ENCODE measurements at places on chromosomes 12 and 14.
A peak's percentile ranks its signal among the peaks of the same experiment; 100 is the strongest.

DNA sequence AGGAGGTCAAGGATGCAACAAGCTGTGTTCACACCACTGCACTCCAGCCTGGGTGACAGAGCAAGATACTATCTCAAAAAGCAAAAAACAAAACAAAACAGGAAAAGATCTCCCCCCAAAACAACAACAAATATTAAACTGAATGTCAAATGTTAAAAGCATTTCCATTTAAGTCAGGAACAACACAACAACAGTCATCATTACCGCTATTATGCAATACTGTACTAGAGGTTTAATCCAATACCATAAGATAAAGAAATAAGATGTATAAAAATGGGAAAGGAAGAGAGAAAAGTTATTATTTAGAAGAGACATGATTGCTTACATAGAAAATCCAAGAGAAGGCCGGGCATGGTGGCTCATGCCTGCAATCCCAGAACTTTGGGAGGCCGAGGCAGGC is 36.6 kb downstream of the FERMT2 start:
- DNase-seq = no peak

DNA sequence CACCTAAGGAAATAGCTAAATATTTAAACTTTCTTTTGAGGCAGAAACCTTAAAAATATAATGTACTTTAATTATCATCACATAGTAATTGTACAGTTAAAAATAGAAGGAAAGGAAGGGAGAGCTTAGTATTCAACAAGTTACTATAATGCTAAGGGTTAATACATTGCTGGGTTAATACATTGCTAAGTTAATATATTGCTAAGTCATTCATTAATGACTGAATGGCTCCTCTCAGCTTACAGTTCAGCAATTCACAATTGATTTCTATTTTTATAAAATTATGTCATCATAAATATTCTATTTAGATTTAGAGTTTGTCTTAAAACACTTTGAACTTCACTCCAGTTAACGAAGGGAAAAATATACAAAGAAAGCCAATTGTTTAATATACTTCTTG is 207.9 kb downstream of the BMP4 start:
- no peak for DNase-seq

GRCh38 chr12:66602483-66603143 is 76.3 kb downstream of the GRIP1 start:
- no peak for DNase-seq

GRCh38 chr12:76103958-76104357 is 19.5 kb upstream of the NAP1L1 start:
- DNase-seq = no peak

- DNase-seq = no peak
Observed at GRCh38 chr14:102086709-102086971, 204 bp downstream of the HSP90AA1 start.

GRCh38 chr14:24079491-24080141 is 8.3 kb downstream of the CPNE6 start:
- no peak for DNase-seq

- no peak for DNase-seq
Observed at GRCh38 chr12:131089531-131090273, 136.0 kb downstream of the ADGRD1 start.

GRCh38 chr12:563250-563781 is 99.9 kb downstream of the NINJ2 start:
- peak; percentile 38 for DNase-seq

GRCh38 chr12:16062611-16063010 is 151.5 kb downstream of the DERA start:
- no peak for DNase-seq

DNA sequence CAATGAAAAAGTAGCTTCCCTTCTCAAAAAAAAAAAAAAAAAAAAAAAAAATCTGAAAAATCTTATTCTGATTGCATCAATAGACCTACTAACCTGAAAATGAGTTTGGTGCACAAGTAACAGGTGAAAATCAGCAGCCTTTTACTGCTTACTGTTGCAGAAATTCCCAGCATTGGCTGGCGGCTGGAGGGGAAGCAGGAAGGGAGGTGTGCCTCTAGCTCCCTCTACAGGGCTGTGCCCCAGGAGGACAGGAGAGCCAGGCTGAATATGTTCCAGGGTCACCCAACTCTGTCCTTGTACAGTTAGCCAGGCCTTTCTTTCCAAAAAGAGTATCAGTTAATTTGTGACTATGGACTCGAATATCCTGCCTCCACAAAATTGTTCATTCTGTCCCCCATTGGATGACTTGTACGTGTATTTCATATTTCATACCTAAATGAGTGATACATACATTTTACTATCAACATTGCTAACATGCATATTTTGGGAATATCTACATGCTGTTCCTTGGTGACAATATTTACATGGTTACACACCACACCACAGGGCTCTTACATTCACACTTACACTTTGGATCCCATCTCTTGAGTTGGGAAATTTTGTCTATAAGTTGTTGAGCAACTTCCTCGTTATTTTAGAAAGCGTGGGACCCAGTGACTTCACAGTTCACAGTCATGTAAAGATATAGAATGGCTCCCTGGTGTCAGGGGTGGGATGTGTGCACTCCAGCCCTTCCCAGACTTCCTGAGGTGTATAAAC is 124.8 kb downstream of the SAMD4A start:
- peak; percentile 20 for DNase-seq

- DNase-seq = no peak
Observed at GRCh38 chr14:31268216-31268615, 60.6 kb upstream of the HECTD1 start.

DNA sequence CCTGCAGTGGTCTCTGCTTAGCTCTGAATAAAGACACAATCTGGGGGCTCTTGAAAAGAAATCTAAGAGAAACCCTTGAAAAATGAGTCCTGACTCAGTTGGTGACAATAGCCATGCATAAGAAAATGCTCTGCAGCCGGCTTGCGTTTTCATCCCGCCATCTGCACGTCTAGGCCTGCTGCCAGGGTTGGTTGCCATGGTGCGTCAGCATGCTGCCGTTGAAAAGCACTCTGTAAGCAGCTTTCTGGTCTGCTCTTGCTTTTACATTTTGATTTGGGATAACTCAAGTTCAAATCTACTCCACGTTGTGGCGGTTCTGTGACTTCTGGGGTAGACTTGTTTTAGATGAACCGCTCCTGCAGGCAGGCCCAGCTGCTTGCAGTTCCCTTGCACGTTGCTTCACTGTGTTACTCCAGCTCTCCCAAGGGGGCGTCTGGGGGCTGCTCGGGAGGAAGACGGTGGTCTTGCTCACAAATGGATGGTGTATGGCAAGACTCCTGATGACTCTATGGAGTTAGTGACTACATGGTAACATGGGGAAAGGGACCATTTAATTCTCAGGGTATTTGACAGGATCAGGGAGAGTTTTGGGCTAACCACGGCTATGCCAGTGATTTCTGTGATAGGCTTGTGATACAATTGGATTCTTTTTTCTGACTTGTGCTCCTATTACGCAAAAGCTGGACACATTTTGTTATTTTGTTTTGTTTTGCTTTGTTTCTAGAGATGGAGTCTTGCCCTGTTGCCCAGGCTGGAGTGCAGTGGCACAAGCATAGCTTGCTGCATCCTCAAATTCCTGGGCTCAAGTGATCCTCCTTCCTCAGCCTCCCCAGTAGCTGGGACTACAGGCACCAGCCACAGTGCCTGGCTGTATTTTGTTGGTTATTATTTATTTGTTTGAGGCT is 15.8 kb downstream of the WNT5B start:
- no peak for DNase-seq

GRCh38 chr14:71399057-71399487 is 491.8 kb downstream of the PCNX1 start:
- DNase-seq = no peak

- DNase-seq = no peak
Observed at GRCh38 chr12:106645465-106646330, 62.9 kb downstream of the RFX4 start.

DNA sequence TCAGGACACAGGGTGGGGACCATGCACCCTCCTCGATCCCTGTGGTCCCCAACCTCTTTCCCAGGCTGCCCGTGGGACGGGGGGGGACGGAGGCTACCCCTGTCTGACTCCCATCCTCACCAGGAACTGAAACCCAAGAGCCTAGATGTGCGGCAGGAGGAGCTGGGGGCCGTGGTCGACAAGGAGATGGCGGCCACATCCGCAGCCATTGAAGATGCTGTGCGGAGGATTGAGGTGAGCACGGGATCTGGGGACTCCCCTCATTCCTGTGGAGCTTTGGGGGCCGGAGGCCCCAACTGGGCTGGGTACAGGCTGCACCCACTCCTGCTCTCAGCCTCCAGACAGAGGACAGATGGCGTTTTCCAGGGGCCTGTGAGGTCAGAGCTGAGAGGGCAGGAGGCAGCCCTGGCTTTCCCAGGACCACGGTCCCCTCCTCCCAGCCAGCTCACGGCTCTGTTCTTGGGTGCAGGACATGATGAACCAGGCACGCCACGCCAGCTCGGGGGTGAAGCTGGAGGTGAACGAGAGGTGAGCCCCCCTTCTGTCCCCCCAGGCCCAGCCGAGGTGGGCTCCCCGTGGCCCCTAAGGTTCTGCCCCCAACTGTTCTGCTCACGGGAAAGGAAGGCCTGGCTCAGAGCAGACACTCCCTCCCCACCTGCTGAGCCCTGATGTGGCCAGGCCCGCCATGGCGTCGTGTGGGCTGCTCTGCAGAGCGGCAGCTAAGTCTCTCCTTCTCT is 24.2 kb downstream of the HIP1R start:
- DNase-seq = no peak

- DNase-seq = no peak
Observed at GRCh38 chr14:28057359-28058296, 709.0 kb upstream of the FOXG1 start.

DNA sequence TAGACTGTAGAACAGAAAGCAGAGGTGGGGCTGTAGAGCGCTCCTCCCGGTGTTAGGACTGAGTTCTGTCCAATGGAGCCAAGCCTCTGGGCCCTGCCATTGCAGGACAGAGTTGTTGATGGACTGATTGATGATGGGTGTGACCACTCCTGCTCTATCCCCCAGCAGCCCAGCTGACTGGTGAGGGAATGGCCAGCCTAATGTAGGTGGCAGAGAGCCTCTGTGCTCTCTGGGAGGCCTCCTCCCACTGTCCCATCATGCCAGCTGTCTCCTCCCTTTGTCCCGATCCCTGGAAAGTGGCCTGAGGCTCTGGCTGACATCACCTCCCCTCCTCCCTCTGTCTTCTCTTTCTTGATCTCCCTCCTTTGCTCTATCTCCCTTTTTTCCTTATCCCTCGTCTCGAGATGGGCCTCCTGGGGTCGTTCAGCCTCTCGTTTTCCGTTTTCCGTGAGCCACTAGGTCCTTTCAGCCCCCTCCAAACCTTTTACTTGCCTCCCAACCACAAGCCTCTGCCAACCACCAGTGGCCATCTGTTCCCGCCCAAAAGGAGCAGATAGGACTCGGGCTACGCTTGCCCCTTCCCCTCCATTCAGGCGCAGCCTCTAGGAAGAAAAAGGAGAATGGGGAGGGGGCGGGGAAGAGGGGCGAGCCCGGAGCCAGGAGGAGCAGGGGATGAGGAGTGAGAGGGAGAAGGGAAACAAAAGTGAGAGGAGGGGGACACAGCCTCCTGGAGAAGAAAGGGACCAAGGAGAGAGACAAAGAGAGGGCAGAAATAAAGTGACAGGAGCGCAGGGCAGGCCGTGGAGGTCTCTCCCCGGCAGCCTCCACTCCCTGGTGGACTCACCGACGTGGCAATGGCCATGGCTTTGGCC is 572 bp downstream of the EFS start:
- DNase-seq = no peak

GRCh38 chr12:54032086-54032619 is 697 bp upstream of the HOXC5 start:
- DNase-seq = no peak

GRCh38 chr14:97975216-97975615 is 1178.0 kb downstream of the VRK1 start:
- no peak for DNase-seq

DNA sequence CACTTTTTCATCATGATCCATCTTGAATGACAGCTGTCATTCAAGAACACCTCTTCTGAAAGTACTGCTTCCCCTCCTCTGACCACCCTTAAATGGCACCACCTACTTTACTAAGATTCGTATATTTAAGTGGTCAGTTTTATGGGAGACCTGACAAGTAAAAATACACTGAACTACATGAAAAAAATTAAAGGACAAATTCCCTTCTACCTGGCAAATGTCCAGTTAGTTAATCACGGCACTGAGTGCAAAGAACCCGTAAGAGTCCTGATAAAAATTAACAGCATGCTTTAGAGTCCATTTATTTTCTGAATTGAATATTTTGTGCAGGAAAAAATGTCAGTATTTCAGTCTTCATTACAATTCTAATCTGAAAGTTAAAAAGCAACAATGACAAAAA is 48.7 kb downstream of the SETD3 start:
- DNase-seq = no peak

DNA sequence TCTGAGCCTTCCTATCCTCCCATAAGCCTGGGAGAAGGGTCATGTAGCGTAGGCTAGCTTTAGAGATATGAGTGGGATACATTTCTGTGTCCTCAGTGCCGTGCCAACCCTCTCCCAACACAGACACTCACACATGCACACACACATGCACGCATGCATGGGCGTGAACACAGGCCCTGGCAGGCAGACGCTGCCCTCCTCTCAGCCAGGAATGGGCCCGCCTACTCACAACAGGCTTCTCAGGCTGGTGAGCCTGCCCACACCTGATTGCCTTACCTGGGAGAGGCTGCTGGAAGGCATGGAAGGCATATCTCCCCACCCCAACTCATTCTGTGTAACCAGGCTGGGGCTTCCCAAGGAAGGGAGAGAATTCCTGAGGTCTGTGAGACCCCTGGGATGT is 12.8 kb upstream of the ACVR1B start:
- no peak for DNase-seq

DNA sequence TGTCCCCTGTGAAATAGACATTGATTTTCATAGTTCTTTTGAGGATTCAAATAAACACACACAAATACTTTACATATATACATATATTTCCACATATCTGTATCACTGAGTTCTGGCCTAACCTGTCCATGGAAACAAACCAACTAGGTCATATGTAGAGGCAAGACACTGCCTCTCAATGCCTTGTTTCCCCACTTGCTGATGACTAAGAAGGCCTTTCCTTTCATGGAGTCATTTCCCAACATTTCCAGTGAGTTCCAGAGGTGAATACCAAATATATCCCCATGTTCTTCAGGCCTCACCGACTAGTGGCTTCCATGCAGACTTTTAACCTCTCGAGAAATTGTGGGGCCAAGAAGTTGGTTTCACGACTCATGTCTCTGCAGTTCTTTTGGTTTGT is 120.8 kb downstream of the DNAI7 start:
- DNase-seq = no peak

GRCh38 chr12:104569346-104570173 is 112.8 kb downstream of the CHST11 start:
- DNase-seq = peak; percentile 17

GRCh38 chr12:120121766-120122293 is 5.3 kb upstream of the RAB35 start:
- DNase-seq = no peak

DNA sequence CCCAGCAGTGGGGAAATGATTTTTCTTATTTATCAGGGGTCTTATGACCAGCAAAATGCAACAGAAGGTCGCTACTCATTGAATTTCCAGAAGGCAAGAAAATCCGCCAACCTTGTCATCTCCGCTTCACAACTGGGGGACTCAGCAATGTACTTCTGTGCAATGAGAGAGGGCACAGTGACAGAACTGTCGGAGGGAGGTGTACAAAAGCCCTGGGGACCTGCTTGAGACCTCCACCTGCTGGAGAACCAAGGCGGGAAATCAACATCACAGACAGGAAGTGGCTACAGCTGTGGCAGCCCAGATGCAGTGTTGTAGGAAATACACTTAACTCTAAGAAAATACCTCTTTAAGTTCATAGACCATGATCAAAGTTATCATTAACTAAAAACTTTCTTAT is 250.9 kb upstream of the OR4E1 start:
- DNase-seq = peak; percentile 38

GRCh38 chr12:752695-753610 is 574 bp downstream of the WNK1 start:
- DNase-seq = peak; percentile 39

GRCh38 chr14:78637908-78638475 is 467.8 kb downstream of the NRXN3 start:
- no peak for DNase-seq
